ENCODE measurements at places on chromosomes 1 and 21.

GRCh38 chr21:35895598-35895997 is 164.7 kb downstream of the SETD4 start:
- DNase-seq, result no peak

GRCh38 chr1:70143048-70143659 is 62.2 kb downstream of the LRRC40 start:
- no peak for DNase-seq

- DNase-seq, result no peak
Measured at GRCh38 chr1:173223031-173223380, 15.9 kb upstream of the TNFSF4 start.

GRCh38 chr1:235571482-235571881 is 67.2 kb upstream of the B3GALNT2 start:
- DNase-seq, result no peak

GRCh38 chr1:43541141-43541540 is 10.5 kb downstream of the PTPRF start:
- no peak for DNase-seq

GRCh38 chr1:118223426-118223825 is 38.4 kb upstream of the SPAG17 start:
- no peak for DNase-seq

- DNase-seq, result no peak
Measured at GRCh38 chr1:94792473-94793295, 27.5 kb upstream of the SLC44A3 start.

GRCh38 chr1:24501371-24502064 is 1.1 kb upstream of the RCAN3 start:
- no peak for DNase-seq

DNA sequence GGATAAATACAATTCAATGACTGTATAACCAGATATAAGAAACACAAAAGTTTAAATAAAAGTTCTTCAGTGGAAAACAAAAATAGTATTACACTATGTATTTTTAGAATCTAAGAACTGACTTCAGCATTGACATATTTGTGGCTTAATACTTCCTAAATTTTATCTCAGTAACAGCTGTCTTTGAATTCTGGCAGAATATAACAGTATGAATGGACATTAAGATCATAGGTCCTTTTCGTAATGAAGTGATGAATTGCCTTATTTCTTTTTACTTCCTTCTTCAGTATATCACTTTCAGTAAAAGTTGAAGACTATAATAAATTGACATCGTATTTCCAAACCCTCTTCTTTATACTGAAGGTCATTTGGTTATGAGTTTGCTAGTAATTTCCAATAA is 1030.0 kb downstream of the MRPL39 start:
- no peak for DNase-seq

- no peak for DNase-seq
Measured at GRCh38 chr1:183841950-183842794, 37.3 kb downstream of the RGL1 start.

- no peak for DNase-seq
Measured at GRCh38 chr1:165481820-165482532, 37.0 kb upstream of the RXRG start.

DNA sequence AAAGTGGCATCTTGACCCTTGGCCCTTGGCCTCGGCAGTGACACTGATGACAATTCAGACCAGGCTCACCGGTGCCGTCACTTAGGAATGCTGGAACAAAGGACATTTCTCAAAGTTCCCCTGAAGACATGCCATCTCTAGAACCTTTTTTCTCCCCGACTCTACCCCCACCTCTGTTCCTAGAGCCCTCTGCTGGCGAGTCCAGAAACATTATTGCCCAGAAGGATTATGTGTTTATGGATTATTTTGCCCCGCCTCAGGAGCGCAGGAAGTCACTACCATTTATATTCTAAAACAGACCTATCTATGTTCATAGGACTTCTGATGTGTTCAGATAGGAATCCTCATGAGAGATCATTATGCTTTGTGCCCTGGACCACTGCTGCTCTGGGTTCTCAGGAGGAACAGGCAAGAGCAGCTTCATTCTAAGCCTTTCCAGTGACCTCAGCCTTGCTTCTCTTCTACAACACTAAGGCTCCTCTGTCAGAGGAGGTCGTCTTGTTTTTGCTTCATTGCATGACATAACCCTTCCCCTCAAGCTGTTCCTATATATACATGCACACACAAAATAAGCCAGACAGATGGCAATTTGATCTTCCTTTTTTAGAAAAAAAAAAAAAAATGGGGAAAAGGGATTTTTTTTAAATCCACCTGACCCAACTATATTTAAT is 12.4 kb upstream of the SHISA4 start:
- DNase-seq, result no peak

- DNase-seq, result no peak
Measured at GRCh38 chr1:150187560-150187931, 37.8 kb downstream of the PLEKHO1 start.

DNA sequence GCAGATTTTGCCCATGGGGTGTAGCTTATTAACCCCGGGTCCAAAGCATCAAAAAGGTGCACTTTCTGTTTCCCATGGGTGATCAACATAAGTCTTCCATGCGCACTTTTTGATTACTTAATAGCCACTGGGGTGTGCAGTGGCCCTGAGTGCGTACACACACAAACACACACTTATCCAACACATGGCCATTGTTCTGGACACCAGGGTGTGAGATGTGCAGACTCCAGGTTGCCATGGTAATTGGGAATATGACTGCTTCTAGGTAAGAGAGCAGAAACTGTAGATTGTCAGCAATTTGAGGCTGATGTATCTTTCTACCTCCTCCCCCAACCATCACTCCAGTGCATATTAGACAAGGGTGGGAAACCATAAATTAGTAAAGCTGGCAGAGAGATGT is 68.8 kb downstream of the MAB21L3 start:
- DNase-seq, result no peak

- no peak for DNase-seq
Measured at GRCh38 chr1:9873385-9873784, 36.7 kb downstream of the CTNNBIP1 start.

GRCh38 chr1:171220081-171220420 is 28.2 kb upstream of the FMO1 start:
- DNase-seq, result no peak

GRCh38 chr1:157008502-157008901 is 37.0 kb downstream of the ARHGEF11 start:
- DNase-seq, result no peak

DNA sequence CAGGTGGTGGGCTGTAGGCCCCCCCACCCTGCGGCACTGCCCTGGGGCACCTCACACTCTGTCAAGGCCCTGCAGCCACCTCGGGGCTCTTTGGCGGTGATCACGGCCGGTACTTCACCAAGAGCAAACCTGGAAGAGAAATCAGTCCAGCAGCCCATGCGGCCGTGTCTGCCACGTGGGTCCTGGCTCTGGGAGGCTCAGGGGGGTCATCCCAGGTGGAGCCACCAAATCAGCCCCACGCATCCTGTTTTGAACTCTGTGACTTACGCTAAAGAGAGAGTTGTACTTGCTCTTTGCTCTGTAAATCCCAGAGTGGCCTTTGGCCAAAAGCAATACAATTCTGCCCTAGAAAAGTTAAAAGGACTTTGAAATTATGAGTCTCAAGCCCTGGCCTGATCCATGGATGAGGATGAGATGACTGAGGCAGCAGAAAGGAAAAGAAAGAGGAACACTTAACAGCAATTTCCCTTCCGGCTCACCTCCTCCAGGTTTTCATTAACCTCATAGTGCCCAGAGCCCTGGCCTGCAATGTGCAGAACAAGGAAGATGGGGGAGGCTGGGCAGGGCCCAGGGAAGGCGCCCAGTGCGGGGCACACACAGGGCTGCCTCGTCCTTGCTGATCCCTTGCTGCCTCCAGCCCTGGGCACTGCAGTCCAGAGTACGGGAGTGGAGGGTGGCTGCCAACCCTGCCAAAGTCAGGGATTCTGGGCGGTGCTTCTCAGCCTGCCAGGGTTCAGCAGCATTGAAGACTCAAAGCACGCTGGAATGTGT is 337.0 kb downstream of the MATN1 start:
- no peak for DNase-seq

- DNase-seq, result no peak
Measured at GRCh38 chr21:33802481-33802880, 113.1 kb downstream of the ATP5PO start.

DNA sequence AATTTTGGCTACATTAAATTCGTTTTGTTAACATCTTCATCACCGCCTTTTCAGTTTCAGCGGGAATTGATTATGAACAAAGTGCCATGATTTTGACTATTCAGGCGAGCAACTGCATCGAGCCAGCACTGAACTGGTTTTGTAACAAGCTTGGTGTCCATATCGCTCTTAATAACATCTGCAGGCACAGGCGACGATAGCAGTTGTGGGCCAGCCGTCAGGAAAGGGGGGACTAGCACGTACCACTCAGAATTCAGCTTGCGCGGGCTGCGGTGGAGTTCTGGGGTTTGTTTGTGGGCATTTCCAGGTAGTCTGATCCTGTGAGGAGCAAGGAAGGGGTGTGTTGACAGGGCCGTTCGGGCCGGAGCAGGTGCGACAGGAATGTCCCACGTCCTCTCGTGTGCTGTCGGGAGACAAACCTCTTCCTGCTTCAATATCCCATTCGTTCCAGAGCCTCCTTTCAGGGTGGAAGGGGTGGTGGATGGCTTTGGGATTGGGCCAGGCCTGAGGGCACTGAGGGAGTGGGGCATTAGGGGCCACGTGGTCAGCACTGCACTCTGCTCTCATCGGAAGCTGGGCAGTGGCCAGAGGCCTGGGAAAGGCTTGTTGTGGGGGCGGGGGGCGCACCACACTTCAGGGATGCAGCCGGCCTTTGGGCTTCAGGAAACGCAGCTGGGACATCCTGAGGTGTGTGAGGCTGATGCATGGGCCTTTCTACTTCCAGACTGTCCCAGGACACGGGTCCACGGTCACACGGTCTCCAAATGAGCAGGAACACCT is 39.1 kb downstream of the SKI start:
- DNase-seq, result no peak

DNA sequence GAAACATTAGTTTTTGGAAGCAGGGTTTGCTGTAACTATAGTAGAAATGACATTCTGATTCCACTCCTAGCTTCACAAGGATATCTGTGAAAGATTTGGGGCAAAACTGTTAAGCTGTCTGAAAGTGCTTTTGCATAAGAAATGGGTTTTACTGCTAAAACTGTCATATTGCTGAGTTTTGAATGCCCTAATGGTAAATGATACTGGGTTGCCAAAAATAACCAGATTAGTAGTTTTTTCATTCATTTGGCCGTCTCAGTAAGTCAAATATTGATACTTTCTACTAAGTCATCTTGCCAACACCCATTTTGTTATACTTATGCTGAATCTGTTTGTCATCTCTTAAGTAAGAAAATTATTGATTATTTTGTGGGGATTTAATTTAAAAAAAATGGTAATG is 399 bp upstream of the PTPRC start:
- DNase-seq, result no peak
